ENCODE measurements at places on chromosomes 16 and 17.

DNA sequence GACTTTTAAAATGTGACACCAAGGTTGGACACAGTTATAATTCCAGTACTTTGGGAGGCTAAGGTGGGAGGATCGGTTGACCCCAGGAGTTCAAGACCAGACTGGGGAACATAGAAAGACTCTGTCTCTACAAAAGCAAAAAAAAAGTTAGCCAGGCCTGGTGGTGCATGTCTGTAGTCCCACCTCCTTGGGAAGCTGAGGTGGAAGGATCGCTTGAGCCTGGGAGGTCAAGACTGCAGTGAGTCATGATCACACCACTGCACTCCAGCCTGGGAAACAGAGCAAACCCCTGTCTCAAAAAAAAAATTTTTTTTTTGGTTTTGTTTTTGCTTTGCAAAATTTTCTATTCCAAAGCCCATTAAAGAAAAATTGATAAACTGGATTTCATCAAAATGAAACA, 281.4 kb downstream of the BCAS3 start:
- H3K27me3 ChIP-seq = no peaks in the 10 kb centered on the region
- no peak for DNase-seq
- H3K4me1 ChIP-seq = no peaks in the 10 kb centered on the region
- H3K36me3 ChIP-seq = peaks cover 7% of the 10 kb centered on the region

DNA sequence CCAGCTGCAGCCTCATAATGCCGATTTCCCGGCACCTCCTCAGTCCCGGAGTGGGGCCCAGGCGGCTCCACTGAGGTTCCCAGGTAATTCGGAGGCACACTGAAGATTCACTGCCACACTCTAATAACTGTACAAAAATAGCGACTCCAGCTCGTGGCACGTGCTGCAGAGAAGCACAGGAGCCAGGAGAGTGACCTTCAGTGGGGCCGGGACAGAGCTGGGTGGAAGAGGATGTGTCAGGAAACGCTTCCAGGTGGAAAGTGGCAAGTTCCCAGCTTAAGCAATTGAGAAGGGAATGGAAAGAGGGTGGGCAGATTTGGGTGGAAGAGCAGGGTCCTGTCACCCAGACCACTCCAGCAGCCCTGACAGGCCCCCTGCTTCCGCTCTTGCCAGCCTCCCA, 3.1 kb upstream of the TRAP1 start:
- H3K36me3 ChIP-seq = peaks cover 4% of the 10 kb centered on the region
- no peak for DNase-seq
- H3K27me3 ChIP-seq = no peaks in the 10 kb centered on the region
- peaks cover 13% of the 10 kb centered on the region for H3K4me1 ChIP-seq
- no peak overlapping the region for H3K27ac ChIP-seq

GRCh38 chr17:63381101-63381729, 64.9 kb downstream of the CYB561 start:
- no peak for DNase-seq
- peaks cover 30% of the 10 kb centered on the region for H3K36me3 ChIP-seq
- H3K4me1 ChIP-seq = no peaks in the 10 kb centered on the region
- no peak overlapping the region for H3K27ac ChIP-seq
- H3K4me3 ChIP-seq = no peak overlapping the region
- H3K27me3 ChIP-seq = peaks cover 3% of the 10 kb centered on the region

DNA sequence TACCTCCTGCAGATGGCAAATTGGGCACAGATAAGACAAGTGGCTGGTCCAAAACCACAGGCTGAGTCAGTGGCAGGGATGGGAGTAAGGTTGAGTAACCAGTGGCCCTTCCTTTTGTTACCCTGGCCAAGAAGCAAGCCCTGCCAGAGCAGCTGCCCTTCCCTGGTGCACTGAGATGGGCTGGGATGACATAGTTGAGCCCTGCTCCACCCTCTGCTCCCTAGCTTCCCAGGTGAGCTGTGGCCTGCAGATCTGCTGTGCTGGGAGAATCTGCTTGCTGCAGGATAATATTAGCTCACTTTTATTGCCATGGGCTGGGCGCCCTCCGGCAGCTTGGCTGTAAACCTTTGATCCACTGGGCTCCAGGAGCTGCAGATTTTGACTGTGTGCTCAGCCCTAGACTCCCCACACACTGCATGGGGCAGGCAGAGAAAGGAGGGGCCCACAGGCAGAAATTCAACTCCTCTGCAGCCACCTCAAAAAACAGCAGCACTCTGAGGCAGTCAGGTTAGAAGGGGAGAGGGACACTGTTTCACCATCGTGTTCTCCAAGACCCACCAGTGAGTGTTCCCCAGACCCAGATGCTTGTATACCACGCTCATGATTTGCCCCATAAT, 101.8 kb downstream of the CBLN1 start:
- H3K27me3 ChIP-seq = peaks cover 26% of the 10 kb centered on the region
- no peak overlapping the region for H3K27ac ChIP-seq
- no peak overlapping the region for H3K4me3 ChIP-seq
- H3K36me3 ChIP-seq = no peaks in the 10 kb centered on the region

DNA sequence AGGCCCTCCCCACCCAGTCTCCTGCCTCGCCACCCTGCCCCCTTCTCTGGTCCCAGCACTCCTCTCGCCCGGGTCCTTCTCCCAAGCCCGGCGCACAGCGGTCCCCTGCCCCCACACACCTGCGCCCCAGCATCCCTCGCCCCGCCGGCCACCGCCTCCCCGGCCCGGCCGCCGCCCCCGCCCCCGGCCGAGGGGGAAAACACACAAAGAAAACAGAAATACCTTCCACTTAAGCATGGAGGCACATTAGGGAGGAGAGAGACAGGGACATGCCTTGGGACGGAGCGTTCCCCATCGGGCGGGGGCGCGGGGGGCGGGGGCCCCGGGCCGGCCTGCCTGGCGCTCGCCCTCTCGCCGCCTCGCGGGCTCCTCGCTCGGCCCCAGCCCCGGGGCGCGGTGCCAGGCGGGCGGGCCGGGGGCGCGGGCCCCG, 326 bp downstream of the SRCIN1 start:
- no peaks in the 10 kb centered on the region for H3K36me3 ChIP-seq
- DNase-seq = no peak
- H3K4me3 ChIP-seq = peak overlapping the region; percentile 80
- H3K27me3 ChIP-seq = peaks cover 37% of the 10 kb centered on the region
